ENCODE measurements at places on chromosomes 5 and 9.

GRCh38 chr9:114701988-114702387 is 20.0 kb upstream of the TEX48 start:
- no peak for DNase-seq

DNA sequence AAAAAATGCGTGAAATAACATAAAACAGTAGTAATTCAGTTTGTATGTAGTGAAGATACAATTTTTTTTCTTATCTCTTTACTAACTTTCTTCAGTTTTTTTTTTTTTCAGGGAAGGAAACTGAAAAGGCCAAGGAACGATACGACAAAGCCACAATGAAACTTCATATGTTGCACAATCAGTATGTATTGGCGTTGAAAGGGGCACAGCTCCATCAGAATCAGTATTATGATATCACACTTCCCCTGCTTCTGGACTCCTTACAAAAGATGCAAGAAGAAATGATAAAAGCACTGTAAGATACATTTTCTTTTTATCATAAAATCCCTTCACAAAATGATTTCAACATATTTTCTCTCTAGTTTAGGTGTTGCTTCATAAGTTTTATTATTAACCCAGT is 120.0 kb downstream of the FER start:
- no peak for DNase-seq

GRCh38 chr9:96383165-96383942 is at the start of gene SLC35D2:
Gene SLC35D2 (minus strand): TSS chr9:96383711. CDS start chr9:96383634, 77 bp downstream.
- DNase-seq: no peak

GRCh38 chr9:86046071-86046636 is 53.2 kb downstream of the GOLM1 start:
- no peak for DNase-seq

- DNase-seq: no peak
Observed at GRCh38 chr5:170748951-170749471, 34.5 kb upstream of the GABRP start.

DNA sequence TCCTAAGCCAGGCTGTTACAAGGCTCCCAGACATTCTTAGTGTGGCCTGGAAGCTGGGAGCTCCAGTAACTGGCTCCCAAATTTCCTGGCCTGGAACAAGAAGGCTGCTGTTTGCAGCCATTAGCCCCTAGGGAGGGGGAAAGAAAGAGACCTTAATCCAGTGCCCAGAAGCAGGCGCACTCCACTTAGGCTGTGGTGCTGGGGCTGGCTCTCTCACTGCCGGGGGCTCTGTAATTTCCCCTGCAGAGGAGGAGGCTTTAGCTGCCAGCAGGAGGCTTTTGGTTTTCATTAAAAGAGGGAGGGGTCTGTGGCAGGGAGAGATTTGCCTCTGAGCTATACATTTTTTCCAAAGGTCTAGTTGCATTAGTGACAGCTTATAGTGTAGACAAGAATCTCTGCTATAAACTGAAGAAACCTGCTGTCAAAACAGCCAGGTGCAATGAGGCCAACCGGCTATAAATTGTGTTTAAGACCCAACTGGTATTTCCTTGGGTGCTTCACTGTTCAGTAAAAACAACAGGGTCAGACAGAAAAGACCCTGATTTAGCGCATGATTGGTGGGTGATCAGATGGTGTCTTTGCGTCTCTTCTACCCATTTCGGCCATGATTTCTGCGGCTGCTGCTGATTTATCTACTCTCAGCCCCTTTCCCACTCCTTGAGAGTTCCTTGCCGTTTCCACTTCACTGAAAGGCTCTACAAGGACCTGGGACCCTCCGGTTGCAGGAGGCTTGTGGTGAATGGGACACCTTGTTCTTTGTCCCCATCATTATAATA is 254.6 kb downstream of the AOPEP start:
- DNase-seq: no peak

- DNase-seq: peak; percentile 40
Observed at GRCh38 chr5:74017112-74017511, 391.1 kb downstream of the ARHGEF28 start.

Data from NCI-H2029 treated with DMSO at 0.1 percent for 48 hours (cell line).